ENCODE measurements at places on chromosomes 1 and 21. TPM values are rescaled to one million over a fixed set of nuclear protein-coding genes. Genes with fewer than 3 reads are reported as not detected.

Gene STYXL2
- total RNA-seq = 121 TPM

Gene S100A7
- total RNA-seq = not detected

Gene KRTAP13-2
- total RNA-seq = not detected

Gene DUSP23
- 15.5 TPM for total RNA-seq

Gene ESRRG
- 45.5 TPM for total RNA-seq

Gene RGS4
- 0.78 TPM for total RNA-seq

Gene TRIM63
- total RNA-seq = 229 TPM

Gene GUCA2A
- not detected for total RNA-seq

Gene RGS13
- total RNA-seq = 0.30 TPM

Gene CD101
- 1.0 TPM for total RNA-seq

Gene IFNLR1
- total RNA-seq = 2.8 TPM

Gene FCRL6
- 0.32 TPM for total RNA-seq

Gene TAS1R1
- total RNA-seq = not detected

Gene FCRL4
- total RNA-seq = not detected

Gene SLAMF6
- total RNA-seq = 0.30 TPM

Gene OR2T29
- not detected for total RNA-seq

Gene CCDC181
- total RNA-seq = 0.56 TPM

Gene NPL
- total RNA-seq = 5.3 TPM

Gene OR2L2
- total RNA-seq = not detected

Gene FOXO6
- total RNA-seq = 3.6 TPM

Gene PCSK9
- not detected for total RNA-seq

Gene GBP7
- total RNA-seq = not detected

Gene NCAM2
- total RNA-seq = 4.3 TPM

Gene TNFRSF14
- 16.0 TPM for total RNA-seq

Gene ARHGEF16
- 0.89 TPM for total RNA-seq

Gene HOOK1
- 6.3 TPM for total RNA-seq

Gene JAK1
- 94.1 TPM for total RNA-seq

Gene CLCA1
- total RNA-seq = not detected

Gene GUCA2B
- total RNA-seq = not detected

Gene SLC9C2
- not detected for total RNA-seq

Gene WDR4
- total RNA-seq = 4.5 TPM

Gene ITLN2
- total RNA-seq = not detected

Gene PRAMEF18
- total RNA-seq = not detected

Gene CENPF
- 1.4 TPM for total RNA-seq

Gene RAB42
- 1.4 TPM for total RNA-seq

Gene KCNJ15
- 0.83 TPM for total RNA-seq

Gene ZFP69
- 1.3 TPM for total RNA-seq

Gene CA6
- not detected for total RNA-seq

Gene SERPINC1
- total RNA-seq = 0.51 TPM

Gene MROH9
- total RNA-seq = not detected

Gene PLPPR4
- total RNA-seq = 0.11 TPM

Gene PSMA5
- total RNA-seq = 56.8 TPM

Measured in Right ventricle myocardium superior (tissue), 1 donor.